SJSA1 (cell line): ENCODE measurements at places on chromosomes 16 and 17.

- DNase-seq: no peak
Measured at GRCh38 chr16:79613009-79613408, 12.5 kb upstream of the MAF start.

DNA sequence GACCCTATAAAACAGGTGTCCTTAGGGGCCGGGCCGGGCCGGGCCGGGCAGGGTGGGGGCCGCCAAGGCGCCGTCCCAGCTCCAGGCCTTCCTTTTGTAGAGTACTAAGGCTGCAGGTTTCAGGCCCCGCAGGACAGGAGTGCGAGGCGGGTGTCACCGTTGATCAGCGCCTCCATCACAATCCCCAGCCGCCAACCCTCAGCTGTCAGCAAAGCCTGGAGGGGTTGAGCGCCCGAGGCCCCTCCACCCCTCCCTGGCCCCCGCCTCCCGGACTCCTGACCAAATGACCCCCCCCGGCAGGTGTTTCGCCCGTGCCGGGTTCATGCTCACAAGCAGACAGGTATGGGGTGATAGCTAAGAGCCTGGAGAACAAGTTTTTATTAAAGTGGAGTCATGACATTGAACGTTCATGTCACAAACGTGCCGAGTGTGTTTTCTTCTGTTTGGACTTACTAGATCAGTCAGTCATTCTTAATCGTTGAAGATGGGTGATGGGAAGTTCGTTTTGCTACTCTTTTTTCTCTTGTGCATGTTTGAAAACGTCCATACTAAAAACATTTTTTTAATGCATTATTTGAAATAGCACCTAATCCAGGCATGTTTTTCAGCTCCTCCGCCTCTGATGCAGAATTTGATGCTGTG is 534 bp downstream of the ARL2BP start:
- no peak for DNase-seq

DNA sequence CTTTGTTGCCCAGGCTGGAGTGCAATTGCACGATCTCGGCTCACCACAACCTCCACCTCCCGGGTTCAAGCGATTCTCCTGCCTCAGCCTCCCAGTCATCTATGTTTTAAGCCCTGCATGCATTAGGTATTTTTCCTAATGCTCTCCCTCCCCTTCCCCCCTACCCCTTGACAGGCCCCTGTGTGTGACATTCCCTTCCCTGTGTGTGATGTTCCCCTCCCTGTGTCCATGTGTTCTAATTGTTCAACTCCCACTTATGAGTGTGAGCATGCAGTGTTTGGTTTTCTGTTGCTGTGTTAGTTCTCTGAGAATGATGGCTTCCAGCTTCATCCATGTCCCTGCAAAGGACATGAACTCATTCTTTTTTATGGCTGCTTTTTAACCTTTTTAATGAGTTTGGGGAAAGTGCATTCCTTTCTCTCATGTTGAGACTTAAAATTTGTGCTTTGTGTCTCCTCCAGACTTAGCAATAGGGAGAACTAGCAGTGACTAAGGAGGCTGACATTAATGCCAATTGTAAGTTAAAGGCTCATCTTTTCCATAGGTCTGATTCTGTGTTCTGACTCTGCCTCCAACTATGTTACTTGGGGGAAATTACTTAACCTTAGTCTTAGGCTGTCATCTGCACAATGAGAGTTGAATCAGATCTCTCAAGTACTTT is 17.7 kb upstream of the PHAF1 start:
- no peak for DNase-seq

DNA sequence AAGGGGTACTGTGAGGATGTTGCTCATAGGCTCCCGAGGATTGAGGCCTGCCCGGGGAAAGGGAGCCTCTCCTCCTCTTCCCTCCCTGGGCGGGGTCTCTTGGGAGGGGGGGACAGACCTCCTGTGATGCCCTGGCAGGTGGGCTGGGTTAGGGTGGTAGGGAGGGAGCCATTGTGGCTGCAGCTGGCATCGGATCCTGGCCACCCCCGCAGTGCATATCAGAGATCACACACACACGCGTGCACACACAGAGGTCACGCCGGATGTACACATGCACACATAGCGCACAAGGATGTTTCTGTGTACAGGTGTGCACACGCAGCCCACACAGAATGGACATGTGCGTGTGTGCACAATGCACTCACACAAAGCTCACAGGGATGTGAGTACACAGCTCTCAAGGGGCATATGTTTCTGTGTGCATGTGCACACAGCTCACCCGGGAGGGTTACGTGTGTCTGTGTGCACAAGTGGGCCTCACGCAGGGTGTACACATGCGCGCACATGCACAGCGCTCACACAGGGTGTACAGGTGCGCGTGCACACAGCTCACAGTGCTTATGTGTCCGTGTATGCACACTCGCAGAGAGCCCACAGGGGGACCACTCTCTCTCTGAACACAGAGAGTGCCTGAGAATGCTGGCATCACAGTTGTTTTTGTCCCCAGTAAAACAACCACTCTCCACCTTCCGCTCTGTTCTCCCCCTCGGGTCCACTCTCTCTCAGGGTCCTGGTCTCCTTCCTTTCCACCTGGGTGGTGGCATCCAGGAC is 2.4 kb downstream of the GJD3 start:
- DNase-seq: no peak

DNA sequence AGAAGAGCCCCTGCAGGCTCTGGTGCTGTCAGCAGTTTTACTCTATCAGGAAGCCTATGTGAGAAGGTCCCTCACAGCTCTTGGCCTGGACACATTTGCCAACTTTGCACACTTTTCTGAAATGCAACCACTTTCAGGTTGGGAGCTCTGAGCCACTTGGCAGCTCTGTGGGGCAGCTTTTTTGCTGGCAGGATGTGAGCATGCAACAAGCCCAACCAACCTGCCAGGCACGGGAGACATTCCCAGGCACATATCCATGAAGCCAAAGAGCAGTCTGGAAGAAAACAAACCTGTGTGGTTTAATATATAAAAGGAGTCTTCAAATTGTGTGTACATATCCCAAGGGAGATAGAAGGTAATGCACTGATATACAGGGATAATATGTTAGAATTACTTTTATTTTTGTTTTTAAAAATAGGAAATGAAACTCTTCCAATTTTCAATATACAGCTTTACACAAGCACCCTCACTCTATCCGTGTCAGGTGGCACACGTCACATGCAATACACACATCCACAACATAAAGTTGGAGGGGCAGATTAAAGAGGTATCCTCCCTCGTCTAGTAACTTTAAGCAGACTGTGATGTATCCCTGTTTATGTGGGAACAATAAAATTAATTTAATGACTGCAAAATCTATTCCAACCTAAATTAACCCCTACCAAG is 57.4 kb upstream of the COX10 start:
- DNase-seq: no peak

GRCh38 chr17:30520436-30520835 is 43.2 kb downstream of the GOSR1 start:
- no peak for DNase-seq

DNA sequence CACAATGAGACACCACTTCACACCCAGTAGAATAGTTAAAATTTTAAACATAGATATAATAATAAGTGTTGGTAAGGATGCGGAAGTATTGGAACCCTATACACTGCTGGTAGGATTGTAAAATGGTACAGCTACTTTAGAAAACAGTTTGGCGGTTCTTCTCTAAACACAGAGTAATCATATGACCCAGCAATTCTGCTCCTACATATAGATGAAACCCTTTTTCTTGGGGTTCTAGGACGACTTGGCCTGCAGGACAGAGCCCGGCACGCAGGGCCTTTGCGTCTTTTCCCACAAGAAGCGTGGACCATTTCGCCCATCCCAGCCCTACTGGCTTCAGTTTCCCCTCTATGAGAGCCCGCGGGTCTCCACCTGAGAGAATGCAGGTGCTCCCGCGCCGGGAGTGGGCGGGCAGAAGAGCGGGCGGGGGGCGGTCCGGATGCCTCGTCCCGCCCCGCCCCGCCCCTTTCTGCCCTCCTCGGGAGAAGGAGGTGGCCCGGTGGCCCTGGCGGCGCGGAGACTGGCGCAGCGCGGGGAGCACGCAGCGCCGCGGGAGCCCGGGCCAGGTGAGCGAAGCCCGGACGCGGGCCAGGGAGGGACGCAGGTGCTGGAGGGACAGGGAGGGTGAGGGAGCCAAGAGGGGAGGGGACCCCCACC is at the start of gene SDR42E2:
SDR42E2 (plus strand) TSS at position 508 of the 657 bp plus-strand sequence. CDS start 3,077 bp downstream, outside the sequence.
- DNase-seq: no peak

DNA sequence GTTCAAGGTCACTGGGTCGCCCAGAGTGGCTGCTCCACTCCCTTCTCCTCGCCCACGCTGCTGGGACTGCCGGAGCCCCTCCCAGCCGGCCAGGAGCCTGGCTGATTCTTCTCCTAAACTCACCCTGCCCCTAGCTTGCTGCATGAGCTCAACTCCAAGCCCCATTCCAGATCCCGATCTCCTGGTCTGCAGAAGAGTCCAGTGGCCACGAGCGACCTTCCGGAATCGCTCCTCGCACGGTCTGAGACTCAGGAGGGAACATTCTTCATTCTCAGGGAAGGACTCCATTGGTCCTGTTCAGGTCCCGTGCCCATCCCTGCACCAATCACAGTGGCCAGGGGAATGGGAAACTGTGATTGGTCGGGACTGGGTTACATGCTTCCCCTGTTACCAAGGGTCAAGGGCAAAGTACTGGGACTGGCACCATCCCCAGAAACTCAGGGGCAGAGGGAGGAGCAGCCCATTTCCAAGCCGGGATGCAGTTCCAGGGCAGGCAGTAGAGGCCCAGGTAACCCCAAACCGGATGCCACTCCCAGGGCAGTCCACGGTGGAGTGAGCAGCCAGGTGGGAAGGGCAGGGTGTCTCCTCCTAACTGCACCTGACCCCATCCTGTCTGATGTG is 24.5 kb upstream of the CIBAR2 start:
- DNase-seq: no peak

DNA sequence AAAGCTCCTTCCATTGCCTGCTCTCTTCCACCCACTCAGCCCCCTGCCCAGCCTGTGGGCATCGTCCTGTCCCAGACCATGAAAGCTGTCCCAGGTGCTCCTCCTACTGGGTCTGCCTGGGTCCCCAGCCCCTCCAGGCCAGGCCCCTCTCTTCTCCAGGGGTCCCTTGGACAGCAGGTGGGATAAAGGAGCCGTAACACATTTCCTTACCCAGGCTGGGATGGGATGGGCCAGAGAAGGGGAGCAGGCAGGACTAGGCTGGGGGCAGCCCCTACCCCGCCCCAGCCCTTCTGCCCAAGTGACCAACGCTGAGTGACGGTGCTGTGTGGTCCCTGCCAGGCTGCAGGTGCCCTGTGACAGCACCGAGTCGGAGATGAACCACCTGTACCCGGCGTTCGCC is 80.1 kb downstream of the MGAT5B start:
- no peak for DNase-seq

GRCh38 chr16:86227041-86227440 is 283.3 kb upstream of the FOXF1 start:
- DNase-seq: no peak

DNA sequence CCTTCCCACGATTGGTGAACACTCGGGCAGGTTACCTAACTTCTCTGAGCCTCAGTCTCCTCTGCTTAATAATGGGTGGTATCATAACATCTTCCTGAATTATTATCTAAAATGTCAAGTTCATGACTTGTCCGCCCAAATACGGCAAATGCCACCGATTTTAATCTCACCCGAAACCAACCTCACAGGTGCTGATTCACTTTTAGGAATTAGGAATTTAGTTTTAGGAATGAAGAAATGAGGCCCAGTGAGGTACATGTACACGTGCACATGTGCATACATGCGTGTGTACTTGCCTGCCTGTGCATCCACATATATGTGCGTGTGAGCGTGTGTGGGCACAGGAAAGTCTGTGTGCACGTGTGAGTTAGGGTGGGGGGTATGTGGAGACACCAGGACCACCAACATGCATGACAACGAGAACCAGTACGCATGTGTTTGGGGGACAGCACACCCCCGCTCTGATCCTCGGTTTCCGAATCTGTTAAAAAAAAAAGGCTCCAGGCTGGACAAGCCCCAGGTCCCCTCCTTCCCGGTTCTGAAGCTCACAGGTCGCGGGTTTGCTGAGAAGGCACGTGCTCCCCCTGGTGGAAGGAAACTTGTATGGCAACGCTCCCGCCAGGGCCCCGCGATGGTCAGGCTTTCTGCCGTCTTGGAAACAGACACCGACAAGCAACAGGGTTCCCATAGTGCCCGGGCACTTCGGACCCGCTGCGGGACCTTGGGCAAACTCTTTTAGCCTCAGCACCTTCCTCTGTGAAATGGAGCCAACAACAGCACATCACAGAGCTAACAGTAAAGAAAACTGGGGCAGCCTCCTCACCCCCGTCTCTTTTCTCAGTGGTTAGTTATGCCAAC is 219.2 kb downstream of the RBFOX3 start:
- DNase-seq: peak; percentile 78

GRCh38 chr16:64292953-64293352 is 828.9 kb downstream of the CDH11 start:
- no peak for DNase-seq

DNA sequence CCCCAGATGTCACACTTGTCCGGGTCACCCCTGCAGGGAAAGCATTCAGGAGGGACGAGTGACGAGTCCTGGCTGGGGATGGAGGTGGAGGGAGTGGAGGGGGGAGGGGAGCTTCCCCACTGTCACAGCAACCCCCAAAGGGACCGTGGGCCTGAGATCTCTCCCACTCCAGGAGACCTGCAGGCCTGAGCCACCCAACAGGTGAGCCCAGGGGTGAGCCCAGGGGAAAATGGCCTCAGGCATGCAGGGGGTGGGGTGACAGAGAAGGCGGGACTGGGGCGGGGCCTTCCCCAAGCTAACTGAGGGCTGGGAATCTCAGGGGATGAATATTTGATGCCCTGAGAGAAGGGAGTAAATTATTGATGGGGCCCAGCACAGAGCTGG is 2.4 kb downstream of the USH1G start:
- DNase-seq: no peak

DNA sequence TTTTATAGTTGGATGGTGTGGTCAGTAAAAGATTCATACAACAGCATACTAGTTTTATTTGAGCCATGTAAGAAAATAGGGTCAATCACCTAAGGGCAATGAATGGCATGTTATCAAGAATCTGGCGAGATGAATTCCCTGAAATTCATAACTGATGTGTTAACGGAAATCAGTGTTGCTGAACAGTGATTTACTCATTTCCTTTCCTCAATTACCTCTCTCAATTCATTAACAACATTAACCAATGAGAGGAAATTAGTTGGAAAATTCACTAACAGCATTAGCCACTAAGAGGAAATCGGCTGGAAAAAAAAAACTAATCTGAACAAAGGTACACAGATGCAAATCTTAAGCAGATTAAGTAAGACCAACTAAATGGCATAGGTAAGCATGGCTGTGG is 6.3 kb downstream of the CMTR2 start:
- no peak for DNase-seq

DNA sequence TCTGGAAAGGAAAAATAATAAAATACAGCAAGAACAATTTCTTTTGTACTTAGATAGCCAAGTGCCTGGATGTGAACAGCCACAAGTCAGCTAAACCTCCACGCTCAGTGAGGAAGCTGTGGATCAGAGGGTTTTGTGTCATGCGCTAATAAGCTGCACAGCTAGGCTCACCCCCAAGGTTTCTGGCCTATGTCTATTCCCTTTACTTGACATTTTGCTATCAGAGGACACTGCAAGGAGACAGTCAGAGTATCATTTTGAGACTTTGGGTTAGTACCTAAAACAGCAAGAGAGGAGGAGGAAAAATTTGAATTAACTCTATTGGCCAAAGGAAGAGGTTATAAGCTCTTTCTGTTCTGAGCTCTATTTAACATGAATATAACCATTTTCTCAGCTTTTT is 139.3 kb downstream of the KCNJ2 start:
- DNase-seq: no peak

- no peak for DNase-seq
Measured at GRCh38 chr17:2909175-2909845, 113.1 kb downstream of the RAP1GAP2 start.

GRCh38 chr16:84985079-84986065 is 26.0 kb downstream of the ZDHHC7 start:
- peak; percentile 60 for DNase-seq
